ENCODE measurements at places on chromosomes 4 and X.

GRCh38 chr4:120816296-120816965 is 106.1 kb downstream of the PRDM5 start:
- no peak for DNase-seq

- DNase-seq: no peak
Observed at GRCh38 chrX:140177821-140178220, 212.5 kb upstream of the CXorf66 start.

GRCh38 chrX:32195611-32196010 is 1015.7 kb downstream of the DMD start:
- DNase-seq: no peak

- DNase-seq: no peak
Observed at GRCh38 chr4:188162698-188163097, 23.5 kb downstream of the TRIML1 start.

GRCh38 chr4:118968813-118969212 is 80.2 kb downstream of the SYNPO2 start:
- DNase-seq: no peak

GRCh38 chr4:87956501-87956900 is 19.0 kb upstream of the SPP1 start:
- no peak for DNase-seq

DNA sequence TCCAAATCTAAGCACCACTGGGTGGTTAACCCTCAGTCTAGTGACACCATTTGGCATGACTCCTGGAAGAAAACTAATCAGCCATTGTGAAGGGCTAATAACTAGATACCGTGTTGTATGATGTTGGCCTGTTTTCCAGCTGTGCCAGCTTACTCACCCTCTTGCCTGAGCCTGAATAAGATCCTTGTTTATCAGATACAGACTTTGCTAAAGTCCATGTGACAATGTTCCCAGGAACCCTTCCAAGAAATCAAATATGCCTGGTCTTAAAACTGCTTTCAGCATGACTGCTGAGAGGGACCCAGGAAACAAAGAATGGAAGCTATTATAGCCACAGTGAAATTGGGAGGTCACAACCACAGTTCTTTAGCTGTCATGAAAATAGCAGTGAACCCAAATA is 640.8 kb upstream of the INTU start:
- DNase-seq: no peak

DNA sequence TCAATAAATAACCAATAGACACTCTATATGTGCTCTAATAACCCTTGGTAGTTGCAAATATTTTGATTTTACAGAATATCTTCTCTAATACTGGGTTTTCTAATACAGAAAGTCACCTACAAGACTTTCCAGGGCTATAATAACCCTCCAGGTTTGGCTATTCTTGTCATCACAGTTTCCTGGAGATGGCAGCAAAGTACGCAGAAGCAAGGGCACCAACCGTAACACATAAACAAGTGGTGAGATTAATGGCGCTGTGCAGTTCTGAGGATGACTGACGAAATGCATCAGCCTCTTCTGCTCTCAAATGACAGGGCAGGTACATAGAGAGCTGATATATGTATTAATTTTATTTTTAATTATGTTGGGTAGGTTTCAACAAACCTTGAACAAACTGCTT is 122.4 kb downstream of the C4orf33 start:
- DNase-seq: no peak

- no peak for DNase-seq
Observed at GRCh38 chrX:103783971-103784370, 7.3 kb downstream of the PLP1 start.

- DNase-seq: no peak
Observed at GRCh38 chr4:94527556-94528233, 76.0 kb downstream of the PDLIM5 start.

GRCh38 chrX:134377537-134377936 is 82.4 kb upstream of the HPRT1 start:
- DNase-seq: peak; percentile 32

GRCh38 chr4:89266128-89266527 is 41.5 kb downstream of the GPRIN3 start:
- no peak for DNase-seq

DNA sequence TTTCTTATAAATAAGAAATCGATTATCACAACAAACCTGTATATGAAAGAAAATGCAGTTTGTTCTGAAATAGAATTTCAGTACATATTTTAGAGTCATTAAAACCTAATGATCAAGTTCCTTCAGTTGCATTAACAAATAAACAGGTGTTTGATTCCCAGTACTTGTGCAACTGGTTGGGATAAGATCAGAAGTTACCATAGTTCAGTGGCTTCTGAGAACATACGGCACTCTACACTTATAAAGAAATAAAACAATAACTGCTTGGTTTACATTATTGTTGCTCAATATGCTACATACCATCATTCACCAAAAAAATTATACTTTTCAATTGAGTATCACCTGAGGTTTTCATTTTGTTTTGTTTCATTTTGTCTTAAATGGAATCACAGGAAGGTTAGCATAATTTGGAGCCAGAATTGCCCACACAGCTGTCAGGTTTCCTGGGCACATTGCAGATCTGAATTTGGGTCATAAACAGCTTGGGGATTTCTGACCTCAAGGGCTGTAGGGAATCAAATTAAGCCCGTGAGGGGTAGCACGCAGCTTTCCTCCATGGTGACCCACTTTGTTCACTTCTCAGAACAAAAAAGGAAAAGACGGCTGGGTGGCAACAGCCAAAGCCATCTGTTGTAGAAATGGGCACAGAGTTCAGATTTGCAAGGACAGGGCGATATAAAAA is 14.9 kb upstream of the CCNG2 start:
- DNase-seq: no peak

DNA sequence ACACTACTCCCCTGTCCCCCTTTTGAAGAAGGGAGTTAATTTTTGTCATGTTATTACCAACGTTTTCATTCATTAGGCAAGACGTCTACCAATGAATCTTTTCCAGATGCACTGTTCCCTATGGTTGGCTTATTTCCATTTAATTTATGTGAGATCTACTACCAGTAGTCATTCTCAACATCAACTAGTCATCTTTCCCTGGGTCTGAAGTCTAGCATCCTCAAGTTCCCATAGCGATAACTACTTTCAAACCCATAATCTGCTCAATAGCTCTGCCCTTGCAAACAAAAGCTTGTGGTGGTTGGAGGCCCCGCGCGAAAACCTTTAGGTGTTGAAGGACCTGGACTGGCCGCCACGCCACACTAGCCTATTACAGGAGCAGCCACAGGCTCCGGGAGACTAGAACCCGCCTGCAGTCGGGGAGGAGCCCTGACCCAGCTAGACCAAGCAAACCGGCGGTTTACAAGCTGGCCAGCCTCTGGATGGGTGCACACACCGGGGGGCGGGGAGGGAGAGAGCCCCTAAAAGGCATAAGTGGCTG is 746 bp downstream of the PPAT start:
- DNase-seq: peak; percentile 40

Data from ovary (tissue), 10 donors.